ENCODE measurements at places on chromosomes 5 and 9.

- no peak for DNase-seq
These were observed 17.5 kb upstream of the POMT1 start for GRCh38 chr9:131485206-131485605.

GRCh38 chr5:24566933-24567332 lies 77.8 kb downstream of the CDH10 start:
- no peak for DNase-seq

- DNase-seq, result no peak
These were observed 20.1 kb downstream of the LHFPL2 start for GRCh38 chr5:78628270-78628992.

GRCh38 chr9:7369384-7369821 lies 430.2 kb downstream of the DMAC1 start:
- DNase-seq, result no peak

- no peak for DNase-seq
These were observed 794 bp upstream of the LRRC14B start for GRCh38 chr5:190366-191035.

- DNase-seq, result peak; percentile 27
These were observed 36.9 kb upstream of the CXCL14 start for GRCh38 chr5:135615581-135616260.

DNA sequence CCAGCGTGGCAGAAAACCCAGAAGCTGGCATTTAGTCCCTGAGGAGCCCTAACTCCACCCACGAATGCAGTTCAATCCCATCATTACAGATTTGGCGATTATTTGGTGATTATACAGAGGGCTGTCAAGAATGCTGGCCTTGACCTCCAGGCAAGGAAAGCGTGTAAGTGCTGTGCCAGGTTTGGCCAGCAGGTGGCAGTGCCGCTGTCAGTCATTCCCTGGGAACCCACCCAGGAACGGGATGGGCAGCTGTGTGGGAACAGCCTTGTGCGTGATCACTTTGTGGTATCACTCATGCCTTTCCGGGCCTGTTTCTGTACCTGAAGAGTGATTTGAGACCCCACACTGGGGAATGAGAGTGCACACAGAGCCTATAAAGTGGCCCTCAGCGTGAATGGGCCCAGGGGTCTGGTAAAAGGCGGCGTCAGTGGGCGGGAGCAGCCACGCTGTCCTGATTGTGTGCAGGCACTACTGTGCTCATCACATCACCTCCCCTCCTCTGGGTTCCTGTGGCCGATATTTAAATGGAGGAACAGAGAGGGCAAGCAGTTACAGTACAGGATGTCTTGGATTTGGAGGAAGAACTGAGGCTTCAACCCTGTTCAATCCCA lies 215.6 kb downstream of the ROR2 start:
- peak; percentile 23 for DNase-seq

DNA sequence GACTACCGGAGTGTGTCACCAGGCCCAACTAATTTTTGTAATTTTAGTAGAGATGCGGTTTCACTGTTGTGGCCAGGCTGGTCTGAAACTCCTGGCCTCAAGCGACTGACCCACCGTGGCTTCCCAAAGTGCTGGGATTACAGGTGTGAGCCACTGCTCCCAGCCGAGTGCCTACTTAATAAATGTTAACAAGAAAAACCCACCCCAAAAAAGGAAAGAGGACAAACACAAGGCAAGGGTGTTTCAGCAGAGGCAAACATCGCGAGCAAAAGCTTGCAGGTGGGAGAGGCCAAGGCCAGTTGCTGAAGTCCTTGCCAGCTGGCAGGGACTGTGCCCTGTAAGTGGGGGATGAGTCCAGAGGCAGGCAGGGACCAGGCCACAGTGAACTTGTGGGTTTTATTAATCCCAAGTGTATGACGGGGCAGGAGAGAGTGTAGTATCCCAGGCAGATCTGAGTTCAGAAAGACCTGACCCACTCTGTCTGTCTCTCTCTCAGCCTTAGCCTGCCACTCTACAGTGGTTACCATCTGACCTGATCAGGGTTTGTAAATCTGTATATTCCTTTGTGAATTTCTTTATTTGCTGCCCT lies 6.4 kb upstream of the FPGS start:
- DNase-seq, result no peak

- no peak for DNase-seq
These were observed 199.6 kb upstream of the DAB2 start for GRCh38 chr5:39624268-39624886.
